Osteocyte (in vitro differentiated cells): ENCODE measurements at places on chromosomes 7 and 10. TPM values are rescaled to one million over a fixed set of nuclear protein-coding genes. Genes with fewer than 3 reads are reported as not detected.

- no peak for DNase-seq
Observed at GRCh38 chr10:519716-520401, 169.6 kb downstream of the DIP2C start.

DNA sequence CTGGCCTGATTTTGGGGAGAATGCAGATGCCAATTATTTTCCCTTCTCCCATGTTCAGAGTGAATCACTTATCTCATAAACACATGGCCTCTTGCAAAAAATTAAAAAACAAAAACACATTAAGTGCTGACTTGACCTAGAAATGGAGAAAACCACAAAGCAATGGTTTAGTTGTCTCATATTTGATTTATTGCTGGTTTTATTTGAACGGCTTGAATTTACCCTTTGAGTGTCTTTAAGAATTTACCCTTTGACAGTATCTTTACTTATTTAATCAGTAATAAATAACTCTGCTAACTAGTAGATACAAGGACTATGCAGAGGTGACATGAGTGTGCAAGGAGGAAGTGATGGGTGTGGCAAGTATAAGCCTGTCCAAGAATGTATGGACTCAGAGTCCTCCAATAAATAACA lies 68.1 kb upstream of the GSDME start:
- DNase-seq = no peak

GRCh38 chr10:32943395-32943794 lies 14.6 kb downstream of the ITGB1 start:
- DNase-seq = no peak

DNA sequence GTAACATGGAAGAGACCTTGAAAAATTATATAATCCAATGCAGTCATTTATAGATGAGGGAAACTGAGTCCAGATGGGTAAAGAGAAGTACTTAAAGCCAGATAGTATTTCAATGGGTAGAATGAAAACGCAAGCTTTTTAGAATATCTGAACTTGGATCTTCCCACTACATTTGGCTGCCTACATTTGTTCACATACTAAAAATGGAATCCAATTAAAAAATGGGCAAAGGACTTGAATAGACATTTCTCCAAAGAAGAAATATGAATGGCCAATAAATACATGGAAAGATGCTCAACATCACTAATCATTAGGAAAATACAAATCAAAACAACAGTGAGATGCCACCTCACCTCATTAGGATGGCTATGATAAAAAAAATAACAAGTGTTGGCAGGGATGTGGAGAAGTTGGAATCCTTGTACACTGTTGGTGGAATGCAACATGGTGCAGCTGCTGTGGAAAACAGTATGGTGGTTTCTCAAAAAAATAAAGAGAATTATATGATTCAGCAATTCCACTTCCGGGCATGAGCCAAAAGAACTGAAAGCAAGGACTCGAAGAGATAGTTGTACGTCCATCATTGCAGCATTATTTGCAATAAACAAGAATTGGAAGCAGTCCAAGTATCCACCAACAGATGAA lies 188.0 kb downstream of the FRMD4A start:
- DNase-seq = no peak

GRCh38 chr10:11886138-11886474 lies 63.0 kb downstream of the PROSER2 start:
- no peak for DNase-seq

GRCh38 chr10:103936022-103936421 lies 18.0 kb upstream of the STN1 start:
- DNase-seq = no peak

DNA sequence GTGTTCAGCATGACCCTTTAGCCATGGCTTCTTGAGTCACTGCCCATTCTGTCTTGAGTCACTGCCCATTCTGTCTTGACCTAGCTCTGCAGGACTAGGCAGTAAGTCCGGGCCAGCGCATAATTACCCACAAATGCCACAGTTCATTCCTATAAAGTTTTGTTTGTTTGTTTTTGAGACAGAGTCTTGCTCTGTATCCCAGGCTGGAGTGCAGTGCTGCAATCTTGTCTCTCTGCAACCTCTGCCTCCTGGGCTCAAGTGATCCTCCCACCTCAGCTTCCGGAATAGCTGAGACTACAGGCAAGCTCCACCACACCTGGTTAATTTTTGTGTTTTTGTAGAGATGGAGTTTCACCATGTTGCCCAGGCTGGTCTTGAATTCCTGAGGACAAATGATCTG lies 32.7 kb upstream of the TARP start:
- no peak for DNase-seq

DNA sequence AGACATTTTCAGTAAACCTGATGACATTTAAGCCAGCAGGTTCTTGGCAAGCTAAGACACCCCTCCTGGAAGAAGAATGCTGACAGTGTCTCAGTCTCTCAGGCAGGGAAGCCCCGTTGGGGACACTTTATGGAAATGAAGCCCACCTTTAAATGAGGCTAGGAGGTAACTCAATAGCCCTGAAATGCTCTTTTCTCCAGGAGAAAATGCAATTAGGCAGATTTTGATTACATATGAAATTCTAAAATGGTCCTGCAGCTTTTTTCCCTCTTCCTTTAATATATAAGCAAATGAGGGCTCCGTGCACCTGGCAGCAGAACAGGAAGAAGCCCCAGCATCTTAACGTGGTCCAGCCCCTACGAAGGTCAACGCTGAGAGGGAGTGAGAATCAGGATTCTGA lies 65.8 kb upstream of the CHST15 start:
- no peak for DNase-seq

DNA sequence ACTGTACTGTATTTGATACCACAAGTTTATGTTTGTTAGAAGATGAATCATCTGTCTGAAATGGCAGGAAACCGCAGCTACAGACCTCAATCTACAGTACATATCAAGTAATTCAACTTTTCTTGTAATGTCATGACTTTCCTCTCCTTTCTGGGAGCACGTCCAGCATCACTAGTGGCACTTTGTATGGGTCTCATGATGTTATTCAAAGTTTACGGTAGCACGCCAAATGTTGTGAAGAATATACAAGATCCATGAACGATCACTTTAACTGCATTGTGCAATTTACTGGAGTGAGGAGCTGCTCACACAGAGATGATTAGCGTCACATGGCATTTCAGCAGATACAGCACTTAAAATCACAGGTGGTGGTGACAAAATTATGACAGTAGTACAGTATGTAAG lies 257.8 kb upstream of the GNAI1 start:
- DNase-seq = no peak

- DNase-seq = no peak
Observed at GRCh38 chr10:21720090-21720489, 186.1 kb downstream of the MLLT10 start.

DNA sequence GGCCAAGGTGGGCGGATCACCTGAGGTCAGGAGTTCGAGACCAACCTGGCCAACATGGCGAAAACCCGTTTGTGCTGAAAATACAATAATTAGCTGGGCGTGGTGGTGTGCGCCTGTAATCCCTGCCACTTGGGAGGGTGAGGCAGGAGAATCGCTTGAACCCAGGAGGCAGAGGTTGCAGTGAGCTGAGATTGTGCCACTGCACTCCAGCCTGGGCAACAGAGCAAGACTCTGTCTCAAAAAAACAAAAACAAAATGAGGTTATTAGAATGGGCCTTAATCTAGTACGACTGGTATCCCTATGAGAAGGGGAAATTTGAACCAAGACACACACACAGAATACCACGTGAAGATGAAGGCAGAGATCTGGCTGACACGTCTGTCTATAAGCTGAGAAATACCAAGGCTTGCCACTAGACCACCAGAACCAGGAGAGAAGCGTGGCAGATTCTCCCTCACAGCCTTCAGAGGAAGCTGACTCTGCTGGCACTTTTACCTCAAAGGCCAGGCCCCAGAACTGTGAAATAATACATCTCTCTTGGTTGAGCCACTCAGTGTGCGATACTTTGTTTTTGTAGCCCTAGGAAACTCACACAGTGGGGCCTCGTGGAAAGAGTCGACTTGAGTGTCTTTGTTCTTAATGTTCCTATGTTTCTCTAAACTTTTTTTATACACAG lies 59.6 kb downstream of the TMEM209 start:
- peak; percentile 49 for DNase-seq

- DNase-seq = no peak
Observed at GRCh38 chr7:131224996-131225395, 102.7 kb upstream of the MKLN1 start.

DNA sequence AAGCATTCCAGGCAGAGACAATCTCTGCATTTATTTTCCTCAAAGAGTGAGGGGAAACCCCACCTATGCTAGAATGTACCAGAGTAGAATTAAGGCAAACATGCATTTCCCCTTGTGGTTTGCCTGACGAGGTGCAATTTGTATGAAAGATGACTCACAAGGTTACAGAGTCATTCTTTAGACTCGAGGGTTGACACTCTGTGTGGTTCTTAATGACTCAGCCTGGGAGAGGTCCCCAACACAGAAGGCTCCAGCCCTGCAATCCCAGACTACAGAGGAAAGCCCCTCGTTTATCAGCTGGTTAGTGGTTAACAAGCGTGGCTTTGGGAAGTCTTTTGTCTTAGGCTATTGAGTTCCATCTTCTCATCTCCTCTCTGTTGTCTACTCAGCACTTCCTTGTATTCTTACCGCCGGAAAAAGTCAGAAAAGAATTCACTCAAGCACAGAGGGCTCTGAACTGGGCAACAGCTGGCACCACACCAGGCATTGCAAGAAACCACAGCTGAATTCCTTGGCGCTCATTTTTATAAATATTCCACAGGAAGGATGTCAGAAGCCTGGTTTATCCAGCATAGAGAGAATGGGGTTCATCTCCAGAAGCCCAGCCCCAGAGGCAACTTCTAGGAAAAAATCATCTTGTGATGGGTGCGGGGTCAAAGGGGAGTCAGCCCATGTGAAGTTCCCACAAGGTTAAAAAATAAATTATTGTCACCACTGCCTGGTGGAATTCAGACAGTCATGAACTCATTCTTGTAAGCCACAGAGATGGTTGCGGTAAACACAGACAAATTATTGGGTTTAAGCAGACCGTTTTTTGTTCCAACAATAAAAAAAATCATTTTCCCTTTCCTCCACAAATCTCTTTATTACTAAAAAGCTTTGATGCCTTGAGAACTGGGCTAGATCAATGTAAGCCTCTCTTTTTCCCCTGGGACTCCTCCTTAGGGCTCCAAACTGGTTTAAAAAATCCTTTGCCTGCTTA lies 24.5 kb upstream of the SVIL start:
- peak; percentile 85 for DNase-seq

DNA sequence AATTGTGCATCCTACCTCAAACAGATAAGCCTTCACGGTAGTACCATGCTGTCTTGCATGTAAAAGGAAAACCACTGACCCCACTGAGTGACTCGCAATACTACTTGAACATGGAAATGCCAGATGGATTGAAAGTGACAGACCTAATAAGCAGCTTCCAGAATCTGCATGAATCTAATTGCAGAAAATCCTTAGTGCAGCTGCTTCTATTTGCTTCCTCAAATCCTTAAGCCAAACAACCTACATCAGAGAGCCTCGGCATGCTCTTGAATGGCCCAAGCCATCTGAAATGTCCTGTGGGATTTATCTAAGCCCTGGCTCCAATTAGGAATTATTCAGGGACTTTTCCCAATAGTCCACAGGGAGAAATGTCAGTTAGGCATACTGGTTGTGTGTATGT lies 509.5 kb upstream of the CELF2 start:
- no peak for DNase-seq

DNA sequence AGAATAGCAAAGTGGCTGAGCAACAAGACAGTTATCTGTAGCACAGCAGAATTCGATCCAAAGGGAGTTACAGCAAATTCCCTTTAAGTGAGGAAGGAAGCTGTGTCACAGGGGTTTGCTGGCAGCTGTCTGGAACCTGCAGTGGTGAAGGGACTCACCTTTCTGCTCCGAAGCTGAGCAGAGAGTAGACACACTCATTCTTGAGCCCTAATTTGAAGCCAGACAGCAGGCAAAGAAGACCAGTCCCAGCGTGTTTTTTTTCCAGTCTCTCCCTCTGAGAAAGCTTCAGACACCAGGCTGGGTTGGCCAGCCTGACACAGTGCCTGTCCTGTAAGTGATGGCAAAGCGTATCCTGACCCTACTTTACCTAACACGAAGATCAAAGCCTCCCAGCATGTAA lies 210.7 kb downstream of the TRIL start:
- DNase-seq = no peak

- DNase-seq = no peak
Observed at GRCh38 chr10:24762966-24763623, 39.4 kb upstream of the ARHGAP21 start.

DNA sequence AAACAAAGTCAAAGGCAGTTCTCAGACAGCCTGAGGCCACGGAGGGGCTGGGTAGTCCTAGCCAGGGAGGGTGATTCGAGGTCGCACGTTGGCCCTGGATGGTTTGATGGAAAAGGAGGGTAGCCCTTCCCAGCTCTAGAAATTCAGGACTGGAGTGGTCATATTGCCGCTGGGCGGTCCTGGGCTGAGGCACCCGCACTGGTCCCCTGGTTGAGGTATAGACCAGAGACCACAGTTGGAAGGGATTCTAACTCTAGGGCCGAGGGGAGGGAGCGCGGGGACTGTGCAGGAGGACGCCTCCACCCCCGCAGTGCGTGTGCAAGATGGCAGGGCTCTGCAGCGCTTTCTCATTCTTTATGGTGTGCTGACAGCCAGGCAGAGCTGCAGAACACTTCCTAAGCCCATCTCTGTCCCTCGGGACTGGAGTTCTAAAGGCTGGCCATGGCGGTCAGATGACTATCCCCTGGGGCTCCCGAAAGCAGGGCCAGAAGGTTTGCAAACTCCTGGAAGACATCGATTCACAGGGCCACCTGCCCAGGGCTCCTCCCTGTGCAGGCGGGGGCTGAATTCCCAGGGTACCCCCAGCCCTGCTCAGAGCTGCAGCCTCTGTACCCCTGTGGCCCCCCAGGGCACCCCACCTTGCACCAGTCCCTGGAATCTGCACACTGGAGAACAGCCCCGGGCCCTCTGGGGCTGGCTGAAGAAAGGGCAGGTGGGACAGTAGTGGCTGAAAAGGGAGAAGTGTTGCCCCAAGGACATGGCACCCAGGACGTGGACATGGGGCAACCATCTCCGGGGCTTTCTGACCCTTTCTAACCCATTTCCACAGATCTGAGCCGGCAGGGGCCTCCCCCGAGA lies 51.0 kb upstream of the ELN start:
- no peak for DNase-seq

PRKAG2 gene
- 13.5 and 14.4 TPM in 2 replicates for total RNA-seq

NODAL gene
- total RNA-seq = not detected in 2 replicates

ASZ1 gene
- not detected in 2 replicates for total RNA-seq

GDF2 gene
- not detected in 2 replicates for total RNA-seq

HKDC1 gene
- total RNA-seq = 0.19 TPM in 1 of 2 replicates, not detected in the other

HSPA14 gene
- 9.5 and 9.9 TPM in 2 replicates for total RNA-seq

BMPER gene
- 0.50 and 0.56 TPM in 2 replicates for total RNA-seq

CCDC3 gene
- 14.1 and 15.0 TPM in 2 replicates for total RNA-seq

GFRA1 gene
- total RNA-seq = 41.8 and 44.1 TPM in 2 replicates

AGR2 gene
- total RNA-seq = not detected in 2 replicates

ANKRD22 gene
- total RNA-seq = not detected in 2 replicates

CALML5 gene
- not detected in 2 replicates for total RNA-seq
